ENCODE measurements at places on chromosomes 11 and 22.

DNA sequence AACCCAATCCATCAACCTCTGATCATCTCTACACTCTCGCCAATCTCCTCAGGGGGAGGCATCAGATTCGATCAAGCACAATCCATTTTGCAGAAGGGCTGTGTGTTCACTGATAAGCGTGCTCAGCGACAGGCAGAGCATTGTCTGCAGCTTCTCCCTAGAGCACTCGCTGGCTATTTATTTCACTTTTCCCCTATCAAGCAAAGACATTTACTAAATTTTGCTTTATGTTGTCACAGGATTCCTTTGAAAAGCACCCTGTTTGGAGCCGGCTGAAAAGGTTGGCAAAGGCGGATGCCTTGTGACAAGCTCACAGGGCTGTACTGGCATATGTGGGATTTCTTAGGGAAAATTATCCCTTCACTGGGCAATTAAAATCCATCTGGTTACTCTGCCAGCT, 1381.5 kb upstream of the TENM4 start:
- no peak for DNase-seq

DNA sequence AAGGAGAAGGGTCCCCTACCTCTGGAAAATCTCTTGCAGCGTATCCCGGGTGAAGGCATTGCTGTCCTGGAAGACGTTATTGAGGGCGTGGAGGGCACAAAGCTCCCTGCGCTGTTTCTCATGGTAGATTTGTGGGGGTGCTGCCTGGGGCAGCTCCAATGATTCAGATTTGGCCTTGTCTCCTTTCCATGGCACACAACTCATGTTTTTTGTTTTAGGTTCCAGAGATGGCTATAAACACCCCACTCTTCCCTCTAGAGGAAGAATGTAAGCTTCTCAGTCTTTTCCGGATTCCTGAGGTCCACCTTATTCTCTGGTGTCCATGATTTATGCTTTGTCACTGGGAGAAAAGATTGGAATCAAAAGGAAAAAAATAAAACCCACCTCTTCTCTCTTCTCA, 959 bp downstream of the JOSD1 start:
- DNase-seq = no peak

DNA sequence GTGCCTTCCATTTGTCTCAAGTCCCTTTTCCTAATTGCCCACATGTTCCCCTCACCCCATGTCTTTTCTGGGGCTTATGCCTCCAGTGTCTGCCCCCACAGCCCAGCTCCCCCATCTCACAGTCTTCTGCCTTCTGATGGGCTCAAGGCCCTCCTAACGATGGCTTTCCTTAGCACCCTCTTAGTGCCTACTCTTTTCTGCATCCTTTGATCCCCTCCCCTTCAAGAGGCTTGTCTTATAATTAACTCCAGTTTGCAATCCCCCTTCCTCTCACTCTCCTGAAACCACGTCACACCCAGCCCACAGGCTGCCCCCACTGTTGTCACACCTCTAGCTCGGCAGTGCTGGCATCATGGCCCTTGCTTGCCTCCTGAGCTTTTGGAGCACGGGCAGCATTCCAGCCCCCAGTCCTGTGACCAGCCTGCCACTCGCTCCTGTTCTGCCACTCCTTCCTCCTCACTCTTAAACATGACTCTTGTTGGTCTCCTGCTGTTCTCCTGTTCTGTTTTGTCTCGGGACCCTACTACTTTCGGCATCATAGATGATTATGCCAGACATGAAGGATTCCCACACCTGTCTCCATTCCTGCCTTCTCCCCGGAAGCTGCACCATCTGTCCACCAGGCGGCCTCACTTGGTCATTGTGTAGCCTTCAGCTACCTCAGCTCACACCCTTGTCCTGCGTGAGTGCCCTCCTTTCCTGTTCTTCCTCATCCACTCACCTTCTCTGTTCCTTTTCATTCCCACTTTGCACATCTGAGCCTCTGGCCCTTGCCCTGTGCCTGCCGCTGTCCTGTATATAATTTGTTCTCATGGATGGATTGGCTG, 26.1 kb downstream of the UBE2L3 start:
- no peak for DNase-seq

DNA sequence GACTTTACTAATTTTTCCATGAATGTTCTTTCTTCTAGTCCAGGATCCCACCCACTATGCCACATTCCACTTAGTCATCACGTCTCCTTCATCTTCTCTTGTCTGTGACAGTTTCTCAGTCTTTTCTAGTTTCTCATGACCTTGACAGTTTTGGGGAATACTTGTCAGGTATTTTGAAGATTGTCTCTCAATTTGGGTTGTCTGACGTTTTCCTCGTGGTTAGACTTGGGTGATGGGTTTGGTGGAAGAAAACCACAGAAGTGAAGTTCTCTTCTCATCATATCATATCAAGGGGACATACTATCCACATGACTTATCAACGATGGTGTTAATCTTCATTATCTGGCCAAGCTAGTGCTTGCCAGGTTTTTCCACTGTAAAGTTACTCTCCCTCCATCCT, 102.4 kb downstream of the LRRC32 start:
- no peak for DNase-seq

- DNase-seq = no peak
Observed at GRCh38 chr22:25645266-25645665, 80.8 kb downstream of the GRK3 start.

DNA sequence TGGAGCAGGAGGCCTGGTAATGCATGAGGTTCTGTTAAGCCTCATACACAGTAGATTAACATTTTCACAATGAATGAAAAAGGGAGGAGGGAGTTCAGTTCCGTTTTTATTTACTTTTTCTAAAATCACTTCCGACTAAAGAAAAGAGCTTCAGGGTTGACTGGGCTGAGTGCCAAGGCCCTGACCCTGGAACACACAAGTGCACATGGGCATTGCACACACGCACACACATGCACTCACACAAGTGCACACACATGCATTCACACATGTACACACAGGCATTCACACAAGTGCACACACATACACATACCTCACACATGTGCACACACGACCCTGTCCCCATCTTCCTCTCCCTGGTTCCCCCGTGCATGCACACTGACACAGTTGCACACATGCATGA, 303.3 kb downstream of the BRD1 start:
- no peak for DNase-seq

DNA sequence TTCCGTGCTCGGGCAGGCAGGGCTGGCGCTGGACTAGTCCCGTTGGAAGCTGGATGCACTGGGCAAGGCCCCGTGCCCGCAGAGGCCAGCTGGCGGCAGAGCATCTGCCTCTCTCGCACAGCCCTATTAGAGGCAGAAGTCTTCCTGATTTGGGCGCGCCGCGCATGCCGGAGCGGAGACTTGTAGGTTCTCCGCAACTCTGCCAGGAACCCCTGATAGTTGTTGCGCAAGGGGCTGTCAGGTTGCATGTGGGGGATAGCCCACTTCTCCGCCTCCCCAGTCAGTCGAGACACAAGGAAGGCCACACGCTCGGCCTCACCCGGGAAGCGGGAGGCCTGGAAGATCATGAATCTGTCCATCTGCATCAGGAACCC, 1.2 kb downstream of the RTL6 start:
- no peak for DNase-seq

DNA sequence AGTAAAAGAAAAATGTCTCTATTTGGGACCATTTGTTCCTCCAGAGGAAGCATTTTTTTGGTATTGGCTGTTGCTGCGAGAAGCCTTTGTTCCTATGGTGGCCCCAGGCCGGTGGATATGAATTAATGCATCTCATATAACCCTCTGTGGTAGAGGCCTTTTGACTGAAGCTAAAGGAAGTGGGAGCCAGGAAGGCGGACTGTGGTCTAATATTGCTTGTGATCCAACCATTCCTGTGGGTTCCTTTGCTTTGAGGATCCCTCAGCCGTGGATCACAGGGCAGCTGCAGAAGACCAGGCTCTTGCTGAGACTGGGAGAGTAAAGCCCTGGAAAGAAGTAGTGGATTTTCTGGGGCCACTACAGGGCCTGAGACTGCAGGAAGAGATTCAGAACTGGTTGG, 68.3 kb upstream of the NAV2 start:
- DNase-seq = no peak

DNA sequence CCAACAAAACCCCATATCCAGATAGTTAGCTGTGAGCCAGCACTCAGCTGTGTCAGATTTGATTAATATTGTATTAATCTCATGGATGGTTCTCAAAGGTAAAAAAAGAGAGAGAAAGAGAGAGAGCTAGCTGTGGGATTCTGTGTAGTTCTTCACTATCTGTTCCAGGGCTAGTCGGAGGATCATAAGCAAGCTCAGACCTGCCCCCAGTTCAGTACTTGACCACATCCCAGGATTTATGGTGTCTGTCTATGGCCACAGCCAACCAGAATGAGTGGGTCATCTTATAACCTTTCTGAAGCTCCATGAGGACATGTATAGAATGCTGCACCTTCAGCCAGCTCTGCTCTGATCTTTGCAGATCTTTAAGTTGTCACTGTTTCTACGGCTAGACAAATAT, 13.5 kb upstream of the B3GNT6 start:
- DNase-seq = no peak

DNA sequence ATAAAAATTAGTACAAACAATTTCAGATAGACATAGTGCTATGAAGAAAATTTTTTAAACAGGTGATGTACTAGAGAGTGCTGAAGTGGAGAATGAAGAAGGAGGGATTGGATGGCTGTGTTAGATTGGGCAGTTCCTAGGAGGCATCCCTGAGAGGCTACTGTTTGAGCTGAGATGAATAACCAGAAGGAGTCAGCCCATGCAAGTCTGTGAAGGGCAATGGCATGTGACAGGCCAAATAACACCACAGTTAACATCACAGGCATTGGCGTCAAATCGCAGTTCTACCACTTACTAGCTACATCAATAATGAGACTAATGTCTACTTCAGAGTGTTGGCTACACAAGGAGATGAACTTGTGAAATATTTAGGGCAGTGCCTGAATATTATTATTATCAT, 35.4 kb downstream of the HORMAD2 start:
- DNase-seq = no peak

- DNase-seq = no peak
Observed at GRCh38 chr11:78424334-78425270, 7.0 kb upstream of the GAB2 start.

DNA sequence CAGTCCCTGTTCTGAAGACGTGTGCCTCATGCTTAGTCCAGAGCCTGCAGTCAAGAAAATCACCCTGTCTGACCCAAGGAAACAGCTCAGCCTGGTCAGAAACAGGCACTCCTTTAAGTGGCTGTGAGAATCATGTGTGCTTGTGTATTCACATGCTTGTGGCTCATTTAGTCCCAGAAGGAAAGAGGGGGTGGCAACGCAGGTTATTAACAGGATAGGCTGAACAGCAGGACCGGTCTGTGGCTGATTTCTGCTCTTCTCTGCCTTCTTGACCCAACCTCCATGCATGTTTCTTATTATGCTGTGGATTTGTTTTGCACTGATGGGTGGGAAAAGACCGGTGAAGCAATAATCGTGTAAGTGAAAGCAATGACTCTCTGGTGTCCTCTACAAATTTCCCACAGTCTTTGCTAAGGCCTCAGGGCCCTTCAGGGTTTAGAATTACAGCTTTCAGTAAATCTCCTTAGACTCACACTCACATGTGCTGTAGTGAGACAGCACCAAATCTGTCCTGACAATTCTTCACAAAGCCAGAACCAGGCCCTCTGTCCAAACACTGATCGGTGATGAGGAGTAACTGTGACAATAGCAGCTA, 288.1 kb downstream of the ETS1 start:
- no peak for DNase-seq

- no peak for DNase-seq
Observed at GRCh38 chr11:44611687-44612434, 46.4 kb downstream of the CD82 start.

- DNase-seq = no peak
Observed at GRCh38 chr11:13152736-13153541, 124.7 kb upstream of the BMAL1 start.

Measured in right renal pelvis (tissue), 4 donors.